Stimulated activated CD4-positive, alpha-beta T cell treated with anti-CD3 and anti-CD28 coated beads, Interleukin-1b, Interleukin-23, amount 100 ng/mL, for 1 hour (primary cell): ENCODE measurements at places on chromosomes 5 and 9.

DNA sequence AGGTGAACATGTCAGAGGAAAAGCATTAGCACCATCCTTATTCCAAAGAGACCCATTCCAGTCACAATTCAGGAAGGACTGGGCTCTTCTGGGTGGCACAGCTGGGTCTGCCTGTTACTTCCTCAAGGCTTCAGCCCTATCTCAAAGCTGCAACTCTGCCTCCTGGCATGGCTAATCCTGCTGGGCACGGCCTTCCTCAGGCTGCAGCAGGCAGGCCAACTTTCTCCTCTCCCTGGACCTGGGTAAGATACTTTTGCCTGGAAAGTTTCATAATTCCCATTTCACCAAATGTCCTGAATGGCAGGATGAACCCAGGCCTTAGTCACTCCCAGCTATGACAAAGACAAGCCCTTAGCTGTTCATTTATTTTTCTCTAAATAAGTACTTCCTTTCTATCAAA, 50.1 kb downstream of the MACROH2A1 start:
- no peak for DNase-seq

GRCh38 chr9:8297047-8297446, 497.5 kb upstream of the DMAC1 start:
- no peak for DNase-seq

- no peak for DNase-seq
These were observed 955 bp downstream of the CDH6 start for GRCh38 chr5:31194468-31194813.

DNA sequence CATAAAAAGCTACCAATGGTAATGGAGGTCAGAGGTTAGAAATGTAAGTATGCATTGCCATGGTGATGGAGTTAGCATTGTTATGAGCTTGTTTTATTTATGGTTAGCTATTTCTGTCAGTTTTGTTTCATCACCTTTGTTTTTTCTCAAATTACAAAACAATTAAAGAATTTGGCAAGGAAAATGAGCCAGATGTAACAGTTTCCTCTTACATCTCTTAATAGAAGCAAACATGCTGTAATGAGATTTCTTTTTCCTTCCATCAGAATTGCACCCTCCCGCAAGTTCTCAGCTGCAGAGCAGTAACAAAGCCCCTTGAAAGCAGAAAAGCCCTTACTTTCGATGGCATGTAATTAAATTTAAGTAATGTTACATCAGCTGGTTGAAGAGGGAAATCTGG, 233.0 kb downstream of the SGCD start:
- no peak for DNase-seq

- no peak for DNase-seq
These were observed 1.3 kb upstream of the EBF1 start for GRCh38 chr5:159100782-159101646.

DNA sequence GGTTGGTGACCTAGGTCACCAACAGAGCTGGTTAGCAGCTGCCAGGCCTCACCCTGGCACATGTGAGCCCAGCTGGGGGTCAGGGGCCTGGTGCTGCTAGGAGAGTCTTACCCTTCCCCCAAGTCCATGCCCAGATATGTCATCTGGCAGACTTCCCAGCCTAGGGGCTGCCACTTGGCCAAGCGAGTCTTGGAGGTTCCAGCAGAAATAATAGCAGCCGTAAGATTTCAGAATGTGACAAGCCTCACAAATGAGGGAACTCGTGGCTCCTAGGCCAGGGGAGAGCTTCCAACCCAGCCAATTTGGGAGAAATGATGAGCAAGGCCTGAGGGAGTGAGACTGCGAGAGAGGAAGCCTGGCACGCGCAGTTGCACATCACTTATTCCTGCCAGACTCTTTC, 11.1 kb downstream of the URM1 start:
- no peak for DNase-seq

DNA sequence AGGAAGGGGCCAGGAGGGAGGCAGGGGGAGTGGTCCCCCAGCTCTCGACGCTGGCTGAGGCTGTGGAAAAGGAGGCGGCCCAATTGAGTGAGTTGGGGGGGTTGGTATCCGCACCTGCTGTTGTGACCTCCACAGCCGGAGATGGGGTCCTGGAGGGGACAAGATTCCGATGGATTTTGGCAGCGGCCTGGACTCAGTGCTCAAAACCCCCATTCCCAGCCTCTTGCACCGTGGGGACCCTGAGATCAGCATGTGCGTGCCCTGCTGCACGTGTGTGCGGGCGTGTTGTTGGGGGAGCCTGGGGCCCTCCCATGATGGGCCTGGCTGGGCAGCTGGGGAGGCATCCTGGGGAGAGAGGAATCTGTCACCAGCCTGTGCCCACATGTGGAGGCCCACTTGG, 15.0 kb downstream of the CNTFR start:
- no peak for DNase-seq

- DNase-seq: no peak
These were observed 27.8 kb downstream of the RALGPS1 start for GRCh38 chr9:126942399-126942798.

DNA sequence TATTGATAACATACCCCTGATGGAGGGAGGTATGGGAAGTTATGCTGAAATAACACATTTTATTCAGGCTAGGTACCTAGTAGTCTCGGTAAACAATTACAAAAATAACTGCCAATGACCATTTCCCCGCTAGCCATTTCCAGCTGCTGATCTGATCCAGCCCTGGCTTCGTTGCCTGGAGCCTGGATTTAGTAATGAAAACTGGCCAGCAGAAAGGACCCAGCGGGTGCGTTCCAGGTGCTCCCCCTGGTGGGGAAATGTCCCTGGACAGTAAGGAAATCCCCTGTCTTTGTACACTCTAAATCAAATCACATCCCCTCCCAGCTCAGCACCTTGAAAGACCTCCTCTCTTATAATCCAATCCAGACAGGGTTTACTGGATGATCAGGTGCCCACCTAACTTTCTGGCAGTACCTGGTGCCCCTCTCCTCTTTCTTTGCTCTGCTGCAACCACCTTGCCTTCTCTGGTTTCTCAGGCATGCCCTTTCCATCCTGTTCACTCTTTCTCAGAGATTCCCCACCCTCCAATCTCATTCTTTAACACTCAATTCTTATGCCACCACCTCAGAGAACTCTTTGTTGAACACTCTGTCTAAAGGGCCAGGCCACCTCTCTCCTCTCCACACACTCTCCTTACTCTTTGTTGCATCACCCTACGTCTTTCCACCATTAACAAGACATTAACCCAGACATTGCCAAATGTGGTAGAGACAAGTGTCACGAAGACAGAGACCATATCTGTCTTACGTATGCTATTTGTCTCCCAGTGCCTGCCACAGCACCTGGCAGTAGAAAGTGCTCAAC, 50.1 kb upstream of the SMAD5 start:
- peak; percentile 21 for DNase-seq

GRCh38 chr5:105954341-105954740, 1716.4 kb downstream of the EFNA5 start:
- no peak for DNase-seq

- no peak for DNase-seq
These were observed 210.3 kb downstream of the CDK5RAP2 start for GRCh38 chr9:120369608-120370220.

- no peak for DNase-seq
These were observed 18.0 kb downstream of the HK3 start for GRCh38 chr5:176881021-176881749.

GRCh38 chr9:4994166-4994890, 9.3 kb downstream of the JAK2 start:
- DNase-seq: no peak

DNA sequence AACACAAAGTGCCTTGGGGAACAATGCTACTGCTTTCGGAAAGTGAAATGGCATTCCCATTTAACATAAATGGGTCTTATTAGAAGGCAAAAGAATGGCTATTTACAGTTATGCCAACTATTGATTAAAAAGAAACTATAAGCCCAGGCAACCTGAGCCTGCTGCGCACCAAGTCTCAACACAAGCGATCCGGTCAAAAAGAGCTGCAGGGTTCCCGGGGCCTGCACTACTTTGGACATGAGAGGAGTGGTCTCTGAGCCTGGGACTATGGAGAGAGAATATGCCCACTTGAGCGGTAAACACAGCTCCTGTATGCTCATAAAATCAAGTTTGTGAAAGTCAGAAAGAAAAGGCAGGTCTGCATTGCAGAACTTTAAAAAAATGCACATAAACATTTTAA, 660.7 kb downstream of the EFNA5 start:
- DNase-seq: no peak

DNA sequence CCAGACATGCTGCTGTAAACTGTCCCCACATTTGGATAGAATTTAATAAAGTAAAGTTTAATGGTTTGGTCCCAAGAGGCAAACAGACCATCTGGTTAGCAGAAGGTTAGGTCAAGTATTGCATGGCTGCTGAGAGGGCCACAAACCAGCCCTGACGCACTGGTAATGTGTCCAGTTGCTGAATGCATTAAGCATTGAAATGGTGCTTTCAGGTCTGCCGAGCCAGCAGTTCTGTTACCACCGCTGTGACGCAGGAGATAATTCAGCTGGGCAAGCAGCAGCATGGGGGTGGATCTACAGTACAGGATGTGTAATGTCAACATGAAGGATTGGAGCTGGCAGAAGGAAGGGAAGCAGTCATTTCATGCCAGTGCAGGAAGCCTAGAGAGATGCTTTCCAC, 16.0 kb downstream of the ZNF462 start:
- DNase-seq: no peak

DNA sequence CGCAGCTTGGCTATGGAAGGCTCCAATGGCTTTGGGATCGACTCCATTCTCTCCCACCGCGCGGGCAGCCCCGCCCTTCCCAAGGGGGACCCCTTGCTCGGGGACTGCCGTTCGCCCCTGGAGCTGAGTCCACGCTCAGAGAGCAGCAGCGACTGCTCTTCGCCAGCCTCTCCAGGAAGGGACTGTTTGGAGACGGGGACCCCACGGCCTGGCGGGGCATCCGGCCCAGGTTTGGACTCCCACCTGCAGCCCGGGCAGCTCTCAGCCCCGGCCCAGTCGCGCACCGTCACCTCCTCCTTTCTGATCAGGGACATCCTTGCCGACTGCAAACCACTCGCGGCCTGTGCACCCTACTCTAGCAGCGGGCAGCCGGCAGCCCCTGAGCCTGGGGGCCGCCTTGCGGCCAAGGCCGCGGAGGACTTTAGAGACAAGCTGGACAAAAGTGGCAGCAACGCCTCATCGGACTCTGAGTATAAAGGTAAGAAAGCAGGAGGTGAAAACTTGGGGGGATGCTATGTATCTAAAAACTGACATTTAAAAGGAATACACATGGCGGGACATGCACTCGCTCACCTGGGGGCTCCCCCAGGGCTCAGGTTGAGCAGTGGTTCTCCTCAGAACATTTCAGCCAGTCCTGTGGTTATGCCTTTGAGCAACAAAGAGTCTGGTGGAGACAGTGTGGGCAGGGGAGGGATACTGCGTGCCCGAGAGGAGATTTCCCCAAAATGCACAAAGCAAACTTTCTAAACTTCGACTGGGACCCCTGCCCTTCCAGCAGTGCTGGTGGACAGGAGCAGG, 579 bp downstream of the BARHL1 start:
- no peak for DNase-seq

DNA sequence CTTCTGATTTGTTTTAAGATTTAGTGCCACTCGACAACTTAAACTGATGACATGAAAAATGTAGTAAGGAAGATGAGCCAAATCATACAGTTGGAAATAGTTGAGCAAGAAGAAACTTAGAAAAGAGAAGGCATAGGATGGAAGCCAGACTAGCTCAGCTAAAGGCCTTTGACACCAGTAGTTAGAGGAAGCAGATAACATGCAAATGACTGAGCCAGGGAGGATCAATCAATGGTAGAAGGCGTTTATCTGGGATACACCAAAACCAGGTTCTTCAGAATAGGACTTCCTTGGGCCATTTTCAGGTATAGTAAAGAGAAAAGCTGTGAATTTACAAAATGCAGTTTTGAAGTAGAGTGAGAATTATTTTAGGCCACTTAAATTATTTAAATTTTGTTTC, 3.2 kb downstream of the TDRD7 start:
- no peak for DNase-seq

- DNase-seq: no peak
These were observed 191.0 kb downstream of the GABBR2 start for GRCh38 chr9:98517761-98518160.

DNA sequence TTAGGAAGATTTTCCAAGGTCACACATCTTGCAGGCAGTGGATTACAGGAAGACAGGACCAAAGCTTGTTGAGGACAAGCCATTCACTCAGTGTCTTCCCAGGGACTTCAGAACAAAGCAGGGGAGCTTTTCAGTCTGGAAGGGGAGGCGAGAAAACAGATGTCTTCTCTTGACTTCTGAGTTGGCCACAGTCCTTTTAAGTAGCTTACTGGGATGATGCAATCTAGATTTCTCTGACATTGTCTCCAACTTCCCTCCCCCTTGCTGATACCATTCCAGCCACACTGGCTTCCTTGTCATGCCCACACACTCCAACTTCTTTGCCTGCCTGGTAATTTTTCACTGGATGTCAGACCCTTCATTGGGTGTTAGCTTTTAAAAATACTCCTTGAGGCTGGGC, 174.2 kb upstream of the TBC1D2 start:
- DNase-seq: no peak

DNA sequence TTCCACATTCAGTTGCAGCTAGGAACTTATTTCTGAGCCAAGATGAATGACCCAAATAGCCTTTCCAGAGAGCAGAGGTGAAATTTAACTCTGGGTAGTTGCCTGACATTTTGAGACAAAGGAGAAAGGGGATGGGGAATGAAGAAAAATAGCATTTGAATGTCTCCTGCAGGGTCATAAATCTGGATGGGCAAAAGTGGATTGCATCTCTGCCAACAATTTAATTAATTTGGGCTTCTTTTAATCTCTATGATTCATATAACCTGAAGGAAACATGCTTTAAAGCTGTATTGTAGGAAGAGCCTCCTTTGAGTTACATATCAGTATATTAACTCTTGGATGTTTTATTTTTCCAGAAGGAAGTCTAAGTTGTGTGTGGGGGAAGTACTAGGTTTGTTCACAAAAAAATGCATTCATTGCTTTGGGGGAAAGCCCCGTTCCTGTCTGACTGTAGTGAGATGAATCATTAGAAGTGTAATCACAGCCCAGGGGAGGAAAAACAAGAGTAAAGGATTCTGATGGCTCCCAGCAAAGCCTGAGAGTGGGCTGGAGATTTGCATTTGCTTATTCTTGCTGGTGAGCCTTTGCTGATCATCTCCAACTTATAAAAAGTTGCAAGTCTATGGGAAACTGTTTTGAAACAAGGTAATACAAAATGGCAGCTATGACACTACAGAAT, 133.0 kb upstream of the IQGAP2 start:
- DNase-seq: no peak

DNA sequence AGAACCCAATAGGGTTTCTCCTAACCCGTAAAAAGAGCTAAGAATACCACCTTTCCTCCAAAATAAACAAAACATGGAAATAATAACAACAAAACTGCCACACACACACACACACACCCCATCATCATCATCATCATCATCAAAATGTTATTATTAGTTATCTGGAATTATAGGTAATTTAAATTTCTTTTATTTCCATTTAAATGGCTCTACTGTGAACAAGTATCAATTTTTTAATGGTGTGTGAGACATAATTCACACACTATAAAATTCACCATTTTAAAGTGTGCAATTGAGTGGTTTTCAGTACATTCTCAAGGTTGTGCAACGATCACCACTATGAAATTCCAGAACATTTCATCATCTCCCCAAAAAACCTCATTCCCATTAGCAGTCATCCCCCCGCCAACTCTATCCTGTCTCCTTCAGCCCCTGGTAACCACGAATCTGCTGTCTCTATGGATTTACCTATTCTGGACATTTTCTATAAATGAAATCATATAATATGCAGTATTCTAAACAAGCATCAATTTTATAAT, 172.7 kb downstream of the ROR2 start:
- no peak for DNase-seq

GRCh38 chr9:87702921-87703320, 23.0 kb upstream of the CTSL start:
- no peak for DNase-seq
